ENCODE measurements at places on chromosomes 16 and 17.

GRCh38 chr16:64240586-64240985 lies 881.3 kb downstream of the CDH11 start:
- no peak for DNase-seq

- DNase-seq = no peak
Measured at GRCh38 chr16:6063526-6063925, 965.9 kb upstream of the EEF2KMT start.

GRCh38 chr16:49959552-49960277 lies 65.3 kb upstream of the CNEP1R1 start:
- no peak for DNase-seq

GRCh38 chr16:14193316-14193871 lies 122.3 kb downstream of the MRTFB start:
- DNase-seq = no peak

GRCh38 chr17:72253597-72253996 lies 132.8 kb downstream of the SOX9 start:
- no peak for DNase-seq

GRCh38 chr17:49845321-49845720 lies 2.5 kb downstream of the TAC4 start:
- no peak for DNase-seq

GRCh38 chr17:62706598-62707424 lies 79.3 kb downstream of the MRC2 start:
- DNase-seq = no peak

DNA sequence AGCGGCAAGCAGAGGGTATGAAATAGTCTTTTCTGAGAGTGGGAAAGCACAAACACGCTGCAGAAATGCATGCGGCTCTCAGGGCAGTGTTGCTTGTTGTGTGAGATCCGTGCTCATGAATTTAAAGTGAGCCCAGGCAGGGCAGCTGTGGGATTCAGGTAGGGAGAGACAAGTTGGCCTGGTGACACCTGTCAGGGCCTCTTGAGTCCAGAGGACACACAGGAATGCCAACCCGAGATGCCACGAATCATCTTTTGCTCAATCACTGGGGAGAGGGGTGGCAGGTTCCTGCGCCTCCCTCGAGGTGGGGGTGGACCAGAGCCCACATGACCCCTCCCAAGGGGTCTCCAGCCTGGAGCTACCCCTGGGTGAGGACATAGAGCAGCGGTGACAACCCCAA lies 211.9 kb downstream of the GSG1L start:
- DNase-seq = no peak

DNA sequence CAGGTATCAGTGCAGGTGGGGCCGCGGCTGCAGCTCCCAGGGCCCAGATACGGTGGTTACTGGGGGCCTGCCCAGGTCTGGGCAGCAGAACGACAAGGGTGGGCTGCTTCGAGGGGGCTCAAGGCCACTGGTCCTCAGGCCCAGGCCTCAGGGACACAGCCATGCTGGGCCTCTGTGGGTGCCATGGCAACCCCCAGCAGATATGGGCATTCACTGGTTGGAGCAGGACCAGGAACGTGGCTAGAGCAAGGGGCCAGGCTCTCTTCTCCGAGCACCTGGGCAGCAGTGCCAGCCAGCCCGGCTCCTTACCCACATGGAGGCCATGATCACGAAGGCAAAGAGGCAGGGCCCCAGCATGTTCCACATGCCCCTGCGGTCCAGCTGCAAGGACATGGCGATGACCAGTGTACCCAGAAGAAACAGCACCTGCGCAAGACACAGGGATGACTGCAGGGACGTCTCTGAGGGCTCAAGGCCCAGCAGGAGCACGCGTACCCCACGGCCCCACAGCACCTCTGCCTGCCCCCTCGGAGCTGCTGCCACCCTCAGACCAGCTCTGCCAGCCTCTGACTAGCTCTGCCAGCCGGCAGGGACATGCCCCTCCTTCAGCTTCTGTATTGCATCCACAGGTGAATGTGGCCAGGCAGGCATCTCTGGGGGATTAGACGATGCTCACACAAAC lies 2.1 kb upstream of the MRPL28 start:
- DNase-seq = no peak

DNA sequence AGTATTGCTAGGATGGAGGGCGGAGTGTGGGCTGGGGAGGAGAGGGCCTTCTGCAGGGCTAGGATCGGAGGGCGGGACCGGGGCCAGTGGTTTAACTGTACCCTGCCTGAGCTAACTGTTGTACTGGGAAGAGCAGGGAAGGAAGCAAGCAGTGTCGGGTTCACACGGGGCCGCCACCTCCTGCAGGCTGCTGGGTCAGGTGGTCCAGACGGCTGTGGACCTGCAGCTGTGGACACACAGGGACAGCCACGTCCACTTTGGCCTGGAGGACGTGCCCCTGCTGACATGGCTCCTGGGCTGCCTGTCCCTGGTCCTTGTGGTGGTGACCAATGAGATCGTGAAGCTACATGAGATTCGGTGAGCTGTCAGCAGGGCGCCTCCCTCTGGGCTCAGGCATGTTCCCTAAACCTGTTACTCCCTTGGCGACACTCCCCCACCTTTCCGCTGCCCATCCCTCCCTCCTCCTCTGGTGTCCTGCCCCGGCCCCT lies 16.6 kb downstream of the CASKIN2 start:
- no peak for DNase-seq

- DNase-seq = peak; percentile 24
Measured at GRCh38 chr16:6193718-6194117, 1096.1 kb upstream of the EEF2KMT start.

DNA sequence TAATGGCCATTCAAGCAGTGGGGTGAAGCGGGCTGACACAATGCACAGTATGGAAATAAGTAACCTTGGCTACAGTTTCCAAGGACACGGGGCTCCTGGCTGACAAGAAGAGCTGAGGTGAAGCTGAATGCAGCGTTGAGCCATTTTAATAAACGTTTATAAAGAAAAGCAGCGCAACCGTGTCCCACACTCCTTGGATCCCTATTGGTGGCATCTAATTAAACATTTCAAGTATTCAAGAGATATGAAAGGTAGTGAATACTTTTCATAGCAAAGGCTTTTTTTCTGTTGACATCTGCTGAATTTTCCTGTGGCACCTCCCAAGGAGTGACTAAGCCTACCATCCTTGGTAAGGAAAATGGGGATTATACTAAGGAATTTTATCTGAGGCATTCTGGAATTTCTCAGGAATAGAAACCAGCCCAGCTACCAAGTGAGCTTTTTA lies 26.5 kb downstream of the DUSP14 start:
- DNase-seq = peak; percentile 86

GRCh38 chr16:57029161-57030160 lies 40.1 kb downstream of the NLRC5 start:
- DNase-seq = peak; percentile 29

DNA sequence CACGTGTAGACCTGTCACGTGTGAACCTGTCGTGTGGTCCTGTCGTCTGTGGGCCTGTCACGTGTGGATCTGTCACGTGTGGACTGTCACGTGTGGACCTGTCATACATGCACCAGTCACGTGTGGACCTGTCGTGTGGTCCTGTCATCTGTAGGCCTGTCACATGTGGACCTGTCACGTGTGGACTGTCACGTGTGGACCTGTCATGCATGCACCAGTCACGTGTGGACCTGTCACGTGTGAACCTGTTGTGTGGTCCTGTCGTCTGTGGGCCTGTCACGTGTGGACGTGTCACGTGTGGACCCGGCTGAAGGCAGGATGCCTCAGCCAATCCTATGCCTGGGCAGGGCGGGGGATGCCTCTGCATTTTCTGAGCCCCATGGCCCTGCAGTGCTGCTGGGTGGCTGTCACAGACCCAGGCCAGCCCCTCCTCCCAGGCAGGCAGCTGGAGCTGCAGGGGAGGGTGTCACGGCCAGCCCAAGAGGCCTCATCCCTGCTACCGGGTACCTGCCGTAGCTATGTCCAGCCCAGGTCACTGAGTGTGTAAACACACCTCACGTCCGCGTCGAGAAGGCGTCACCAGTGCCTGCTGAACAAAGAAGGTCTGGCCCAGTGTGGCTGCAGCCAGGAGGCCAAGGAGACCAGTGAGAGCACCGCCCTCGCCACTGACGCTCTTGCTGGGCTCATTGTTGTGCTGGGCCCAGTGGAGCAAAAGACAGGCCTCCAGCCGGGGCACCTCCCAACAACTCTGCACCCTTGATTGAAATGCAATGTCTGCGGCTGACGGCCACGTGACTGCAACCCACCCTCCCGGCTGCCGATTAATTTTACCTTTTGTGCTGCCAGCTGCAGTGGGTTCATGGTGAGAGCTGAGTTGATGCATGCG lies 18.6 kb upstream of the ACSF3 start:
- DNase-seq = no peak

GRCh38 chr16:49856672-49857330 lies 889 bp upstream of the ZNF423 start:
- DNase-seq = peak; percentile 49

GRCh38 chr17:43547659-43548256 lies 1.6 kb upstream of the ETV4 start:
- no peak for DNase-seq

DNA sequence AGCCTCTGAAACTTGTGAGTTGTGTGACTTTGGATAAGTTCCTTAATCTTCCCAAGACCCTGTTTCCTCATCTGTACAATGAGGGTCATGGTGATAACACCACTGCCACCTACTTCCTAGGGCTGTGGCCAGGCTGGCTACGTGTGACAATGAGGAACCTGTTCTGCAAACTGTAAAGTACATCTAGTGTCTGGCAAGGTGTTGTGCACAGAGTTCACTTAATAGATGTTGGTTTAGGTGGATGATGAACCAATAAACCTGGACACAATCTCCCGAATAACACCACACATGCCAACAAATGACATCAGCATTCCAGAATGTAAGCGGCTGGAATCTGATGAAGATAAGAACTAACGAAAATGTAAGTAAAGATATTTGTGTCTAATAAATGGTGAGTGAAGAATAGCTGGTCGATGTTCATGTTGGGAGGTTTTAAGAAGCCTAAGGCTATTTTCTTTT lies 82.3 kb downstream of the MARCHF10 start:
- DNase-seq = peak; percentile 43

- no peak for DNase-seq
Measured at GRCh38 chr16:13104772-13105171, 203.4 kb downstream of the SHISA9 start.

GRCh38 chr17:2436316-2436905 lies 35.6 kb upstream of the MNT start:
- no peak for DNase-seq

DNA sequence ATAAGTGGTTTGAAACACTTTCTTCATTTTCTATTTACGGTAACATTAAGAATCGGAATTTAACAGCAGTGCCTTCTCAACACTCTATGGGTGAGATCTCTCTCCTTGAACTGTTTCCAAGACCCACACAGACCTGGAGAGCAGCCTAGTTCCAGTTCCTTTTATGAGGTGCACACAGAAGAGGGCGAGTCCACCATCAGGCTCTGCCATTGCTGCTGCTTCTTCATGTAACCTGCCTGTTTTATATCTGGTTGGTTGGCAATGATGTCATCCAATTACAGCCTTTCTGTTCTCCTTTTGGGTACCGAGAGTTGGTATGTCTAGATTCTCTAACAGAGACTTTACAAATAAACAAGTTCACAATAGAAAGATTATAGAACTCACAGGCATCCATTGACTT lies 225.7 kb downstream of the UTP18 start:
- no peak for DNase-seq

DNA sequence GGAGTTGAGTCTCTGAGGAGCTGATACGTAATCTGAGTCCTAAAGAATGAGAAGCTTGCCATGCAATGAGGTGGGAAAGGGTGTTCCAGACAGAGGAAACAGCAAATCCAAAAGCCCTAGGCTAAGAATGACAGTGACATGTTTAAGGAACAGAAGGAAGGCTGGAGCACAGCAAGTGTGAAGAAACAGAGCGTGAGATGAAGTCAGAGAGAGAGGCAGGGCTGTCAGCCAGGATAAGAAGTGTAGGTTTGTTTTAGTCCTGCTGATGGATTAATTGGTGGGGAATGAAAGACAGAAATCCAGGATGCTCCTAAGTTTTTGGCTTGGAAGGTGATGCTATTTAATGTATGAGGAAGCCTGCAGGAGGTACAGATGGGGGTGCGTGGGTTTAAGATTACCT lies 14.5 kb downstream of the MMP28 start:
- no peak for DNase-seq

DNA sequence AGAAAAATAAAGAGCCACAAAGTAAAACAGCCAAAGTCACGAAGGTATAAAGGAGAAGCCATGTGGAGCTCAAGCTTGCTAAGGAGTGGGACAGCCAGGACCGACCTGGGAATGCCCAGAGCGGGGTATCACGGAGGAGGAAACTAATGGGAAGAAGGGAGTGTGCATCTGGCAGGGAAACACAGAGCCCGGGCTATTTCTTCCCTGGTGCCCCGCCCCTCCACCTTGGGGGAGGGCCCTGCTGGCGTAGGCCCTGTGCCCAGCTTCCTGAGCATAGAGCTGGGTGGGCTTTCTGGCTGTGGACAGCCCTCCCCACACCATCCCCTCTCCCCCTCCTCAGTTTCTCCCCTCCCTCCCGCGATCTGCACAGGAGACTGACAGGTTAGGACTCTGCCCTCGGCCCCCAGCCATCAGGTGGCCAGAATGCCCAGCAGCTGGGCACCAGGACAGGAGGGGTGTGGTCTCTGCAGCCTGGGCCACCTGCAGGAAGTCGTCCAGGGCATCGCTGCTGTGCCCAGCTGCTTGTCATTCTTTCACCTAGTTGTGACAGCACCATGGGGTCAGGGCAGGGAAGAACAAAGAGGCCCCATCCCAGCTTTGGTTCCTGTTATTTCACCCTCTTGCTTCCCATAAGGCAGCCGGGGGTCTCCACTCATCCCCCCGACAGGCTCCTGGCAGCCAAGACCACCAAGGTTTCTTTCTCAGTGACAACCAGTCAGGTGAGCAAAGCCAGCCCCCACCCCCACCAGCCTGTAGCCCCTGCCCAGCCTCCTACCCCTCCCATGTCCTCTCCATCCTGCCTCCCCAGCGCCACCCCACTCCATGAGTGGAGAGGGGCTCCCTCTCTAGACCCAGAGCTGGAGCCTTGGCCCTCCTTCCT lies 7.1 kb upstream of the DCAF7 start:
- no peak for DNase-seq

DNA sequence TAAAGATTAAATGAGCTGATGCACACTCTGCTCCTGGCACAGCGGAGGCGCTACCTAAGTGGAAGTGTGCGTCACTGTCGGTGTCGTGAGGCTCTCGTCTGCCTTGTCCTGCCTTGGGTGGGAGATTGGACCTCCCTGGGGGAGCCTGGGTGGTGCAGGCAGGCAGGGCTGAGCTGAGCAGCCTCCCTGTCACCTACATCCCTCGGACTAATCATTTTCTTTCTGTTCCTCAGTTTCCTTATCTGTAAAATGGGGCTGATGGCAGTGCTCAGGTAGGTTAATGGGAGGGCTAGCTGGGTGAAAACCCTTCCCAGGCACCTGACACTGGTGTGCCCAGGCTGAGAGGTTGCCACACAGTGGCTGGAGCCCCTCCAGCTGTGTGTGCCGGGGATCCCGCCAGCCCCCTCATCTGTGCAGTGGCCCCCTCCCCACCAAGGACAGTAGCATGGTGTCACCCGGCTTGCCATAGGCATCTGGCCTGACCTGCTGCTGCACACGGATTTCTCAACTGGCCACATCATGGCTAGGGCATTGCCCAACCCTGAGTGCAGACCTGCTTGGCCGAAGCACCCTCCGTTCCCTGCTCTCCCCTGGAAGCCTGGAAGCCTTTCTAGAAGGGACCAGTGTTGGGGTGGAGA lies 4.3 kb downstream of the ADCY7 start:
- no peak for DNase-seq
